ENCODE measurements at places on chromosomes 7 and 10. TPM values are rescaled to one million over a fixed set of nuclear protein-coding genes. Genes with fewer than 3 reads are reported as not detected.

DNA sequence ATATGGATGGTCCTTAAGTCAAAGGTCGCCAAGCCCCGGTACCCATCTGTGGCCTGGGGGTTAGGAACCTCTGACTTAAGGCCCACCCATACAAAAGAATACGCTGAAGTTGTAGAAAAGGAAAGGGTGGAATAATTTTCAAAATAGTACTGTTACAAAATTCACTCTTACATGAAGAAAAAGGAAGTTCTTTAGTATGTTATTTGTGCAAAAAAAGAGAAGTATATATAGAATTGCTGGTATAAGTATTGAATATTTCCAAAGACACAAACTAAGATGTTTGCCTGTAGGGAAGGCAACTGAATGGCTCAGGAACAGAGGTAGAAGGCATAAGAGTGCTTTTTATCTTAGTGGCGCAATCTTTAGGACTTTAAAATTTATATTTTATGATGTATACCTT, 78.7 kb downstream of the PRLHR start:
- no peak for DNase-seq

DNA sequence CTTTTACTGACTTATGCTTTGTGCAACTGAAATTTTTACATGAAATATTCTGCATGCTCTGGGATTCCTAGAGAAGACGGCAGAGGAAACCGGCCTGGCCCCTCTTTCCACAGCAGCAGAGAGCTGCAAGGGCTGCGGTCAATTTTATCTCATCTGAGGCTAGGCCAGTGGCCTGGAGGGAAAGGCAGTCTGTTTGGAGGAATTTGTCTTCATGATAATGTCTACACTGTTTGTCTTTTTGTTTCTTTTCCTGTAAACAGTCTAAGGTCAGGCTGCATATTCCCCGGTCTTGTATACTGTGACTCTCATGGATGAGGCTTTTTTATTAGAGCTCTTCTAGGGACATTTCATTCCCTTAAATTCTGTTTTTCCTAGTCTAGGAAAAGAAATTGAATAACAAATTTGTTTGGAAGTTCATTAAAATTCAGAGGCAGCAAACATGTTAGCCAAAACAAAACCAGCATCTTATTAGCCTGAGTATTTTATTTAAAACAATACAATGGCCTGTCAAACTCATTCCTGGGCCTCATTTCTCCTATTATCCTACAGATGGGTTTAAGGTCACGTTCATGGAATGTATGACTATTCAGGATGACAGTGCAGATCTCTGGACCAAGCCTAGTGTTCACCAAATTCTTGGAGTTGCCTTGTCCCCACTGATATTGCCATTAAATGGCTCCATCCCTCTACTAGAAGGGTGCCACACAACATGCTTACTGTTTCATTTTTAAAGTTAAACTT, 26.4 kb downstream of the LAMB4 start:
- DNase-seq = no peak

DNA sequence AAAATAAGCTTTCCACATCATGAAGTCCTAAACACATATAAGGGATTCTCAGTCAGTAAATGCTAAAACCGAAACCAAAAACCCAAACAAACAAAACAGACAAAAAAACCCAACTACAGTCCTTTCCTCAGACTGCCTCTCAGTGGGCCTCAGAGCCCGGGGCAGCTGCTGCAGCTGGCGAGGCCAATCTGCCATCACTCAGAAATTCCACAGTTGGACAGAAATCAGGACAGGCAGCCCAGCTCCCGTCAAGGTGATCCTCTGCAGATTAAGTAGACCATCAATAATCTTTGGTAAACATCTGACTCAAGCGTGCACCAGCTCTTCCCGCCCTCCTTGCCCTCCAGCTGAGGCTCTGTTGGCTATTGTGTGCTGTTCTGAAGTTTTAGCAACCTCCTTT, 142.2 kb downstream of the ATXN7L1 start:
- DNase-seq = no peak

KCP gene
- 10.6 TPM for total RNA-seq
